ENCODE measurements at places on chromosomes 12 and 14.

DNA sequence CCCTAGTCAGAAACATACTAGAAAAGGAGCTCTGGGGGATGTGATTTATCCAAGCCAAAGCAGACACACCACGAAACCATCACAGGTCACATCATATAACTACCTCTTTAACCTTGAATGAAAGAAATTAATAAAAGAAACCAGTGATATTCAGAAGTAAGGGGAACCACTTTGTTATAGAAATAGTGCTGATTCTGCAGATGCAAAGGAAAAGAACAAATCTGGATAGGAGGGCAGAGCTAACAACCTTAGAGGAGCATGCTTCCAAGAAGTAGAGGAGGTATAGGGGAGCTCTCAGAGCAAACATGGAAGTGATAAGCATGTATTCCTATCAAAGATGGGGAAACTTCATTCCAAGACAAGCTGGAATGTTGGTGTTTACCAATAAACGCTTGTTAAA lies 117.0 kb upstream of the MDM1 start:
- no peak for DNase-seq

GRCh38 chr14:34233619-34234018 lies 228.4 kb downstream of the SPTSSA start:
- no peak for DNase-seq

DNA sequence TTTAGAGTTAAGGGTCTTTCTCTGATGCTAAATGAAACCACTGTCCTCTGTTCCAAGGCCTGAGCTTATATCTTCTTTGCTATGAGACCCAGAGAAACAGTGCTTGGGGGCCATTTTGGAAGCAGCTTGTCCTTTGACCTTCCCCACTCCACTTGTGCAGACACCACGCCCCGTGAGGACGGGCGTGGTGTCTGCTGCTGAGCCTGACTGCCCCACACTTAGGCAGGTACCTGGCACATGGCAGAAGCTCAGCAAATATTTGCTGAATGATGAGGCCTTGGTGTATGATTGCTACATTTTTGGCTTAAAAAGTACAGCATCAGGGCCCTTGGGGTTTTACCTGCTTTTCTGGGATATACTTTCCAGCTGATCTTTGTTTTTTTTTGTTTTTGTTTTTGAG lies 69.9 kb downstream of the RASSF3 start:
- DNase-seq: no peak

DNA sequence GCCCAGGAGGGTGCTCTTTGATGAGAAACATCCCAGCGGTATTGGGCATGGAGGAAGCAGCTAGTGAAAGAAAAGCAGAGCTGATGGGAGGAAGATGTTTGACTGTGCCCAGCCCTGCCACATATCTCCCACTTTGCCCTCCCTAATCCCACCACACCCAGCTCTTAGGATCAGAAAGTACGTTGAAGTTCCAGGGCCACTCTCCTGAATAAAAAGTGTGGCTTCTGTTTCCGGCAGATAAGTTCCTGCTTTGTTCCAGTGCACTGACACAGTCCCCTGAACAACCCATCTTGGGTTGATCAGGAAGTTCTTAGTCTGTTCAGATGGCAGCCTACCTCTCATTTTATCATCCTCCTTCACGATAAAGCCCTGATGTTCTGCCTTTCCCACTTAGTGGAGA lies 16.5 kb downstream of the TPCN1 start:
- DNase-seq: no peak

DNA sequence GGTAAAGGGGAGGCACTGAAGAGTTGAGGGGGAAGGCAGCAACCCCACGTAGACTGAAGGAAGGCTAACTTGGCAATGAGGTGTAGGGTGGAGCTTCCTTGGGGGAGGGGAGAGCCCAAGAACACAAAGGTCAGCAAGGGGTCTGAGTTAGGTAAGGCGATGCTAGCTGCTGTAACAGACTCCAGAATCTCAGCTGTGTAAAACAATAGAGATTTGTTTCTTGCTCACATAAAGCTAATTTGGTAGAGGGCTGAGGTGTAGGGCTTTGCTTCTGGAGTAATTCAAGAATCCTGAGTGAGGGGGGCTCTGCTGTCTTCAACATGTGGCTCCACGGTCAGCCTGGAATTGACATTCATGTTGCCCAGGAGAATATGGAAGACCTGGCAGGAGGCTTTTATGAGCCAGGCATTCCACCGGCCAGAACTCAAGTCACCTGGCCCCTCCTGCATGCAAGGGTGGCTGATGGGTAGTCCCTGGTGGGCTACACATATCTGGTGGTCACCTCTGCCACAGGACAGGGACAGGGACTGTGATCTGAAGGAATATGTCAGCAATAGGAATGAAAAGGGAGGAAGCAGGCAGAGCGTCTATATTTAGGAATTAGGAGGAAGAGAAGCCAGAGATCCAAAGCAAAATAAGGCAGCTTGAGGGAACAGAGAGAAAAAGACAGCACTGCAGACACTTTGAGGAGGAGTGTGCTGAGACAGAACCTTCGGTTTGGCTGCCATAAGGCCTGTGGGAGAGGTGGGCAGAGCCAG lies 153.7 kb downstream of the ZFP36L1 start:
- no peak for DNase-seq

DNA sequence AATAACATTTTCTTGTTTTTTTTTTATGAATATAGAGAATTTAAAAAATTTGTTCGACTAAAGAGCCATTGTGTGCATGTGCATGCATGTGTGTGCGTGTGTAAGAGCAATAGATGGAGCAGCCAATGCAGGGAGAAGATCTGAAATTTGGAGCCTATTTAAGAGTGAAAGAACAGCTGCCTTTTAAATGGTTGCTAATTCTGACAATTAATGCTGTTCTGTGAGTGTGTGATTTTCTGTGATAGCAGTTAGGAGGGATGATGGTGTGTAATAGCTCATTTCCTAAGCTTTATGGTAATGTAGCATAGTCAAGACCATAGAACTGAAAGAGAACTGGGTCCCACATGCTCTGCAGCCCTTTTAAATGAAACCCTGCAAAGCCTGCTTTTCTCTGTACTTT lies 137.9 kb downstream of the NRXN3 start:
- no peak for DNase-seq

DNA sequence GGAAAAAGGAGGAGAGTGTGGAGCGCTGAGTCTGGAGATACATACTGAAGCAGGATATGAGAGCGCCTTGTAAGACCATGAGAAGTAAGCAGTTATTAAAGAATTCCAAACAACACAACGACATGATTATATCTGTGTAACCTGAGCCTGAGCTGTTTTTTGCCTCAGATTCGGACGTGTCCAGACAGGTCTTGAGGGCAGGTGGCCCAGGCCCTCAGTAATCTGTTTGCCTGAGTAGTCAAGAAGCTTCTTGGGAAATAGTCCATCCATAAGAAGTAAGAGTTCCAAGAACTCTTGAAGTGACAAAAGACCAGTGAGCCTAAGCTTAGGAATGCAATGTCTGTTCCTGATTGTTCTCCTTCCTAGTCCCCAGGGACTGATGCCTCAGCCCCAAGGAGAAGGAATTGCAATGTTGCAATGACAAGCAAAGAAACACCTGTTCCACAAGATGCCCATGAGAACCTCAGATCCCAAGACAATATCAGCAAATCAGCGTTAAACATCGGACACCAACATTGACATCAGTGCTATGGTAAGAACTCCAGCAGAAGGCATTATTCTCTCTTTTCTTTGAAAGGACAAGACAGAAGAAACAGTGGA lies 34.7 kb upstream of the ADAMTS20 start:
- DNase-seq: no peak

- no peak for DNase-seq
Observed at GRCh38 chr14:43031598-43031997, 1424.9 kb downstream of the LRFN5 start.

- no peak for DNase-seq
Observed at GRCh38 chr12:92408072-92408900, 262.6 kb upstream of the BTG1 start.

- DNase-seq: no peak
Observed at GRCh38 chr14:46245276-46245675, 406.3 kb downstream of the RPL10L start.

All from AG04449 (cell line).